Right ventricle myocardium inferior (tissue), 1 donor: ENCODE measurements at places on chromosomes 16 and 17. TPM values are rescaled to one million over a fixed set of nuclear protein-coding genes. Genes with fewer than 3 reads are reported as not detected.

RAB26 gene
- total RNA-seq, result 0.87 TPM

MYH2 gene
- total RNA-seq, result not detected

PMP22 gene
- total RNA-seq, result 198 TPM

MT1E gene
- total RNA-seq, result 136 TPM

GRCh38 chr16:15672514-15673167 lies 22.6 kb downstream of the NDE1 start:
- DNase-seq, result peak; percentile 95

DNA sequence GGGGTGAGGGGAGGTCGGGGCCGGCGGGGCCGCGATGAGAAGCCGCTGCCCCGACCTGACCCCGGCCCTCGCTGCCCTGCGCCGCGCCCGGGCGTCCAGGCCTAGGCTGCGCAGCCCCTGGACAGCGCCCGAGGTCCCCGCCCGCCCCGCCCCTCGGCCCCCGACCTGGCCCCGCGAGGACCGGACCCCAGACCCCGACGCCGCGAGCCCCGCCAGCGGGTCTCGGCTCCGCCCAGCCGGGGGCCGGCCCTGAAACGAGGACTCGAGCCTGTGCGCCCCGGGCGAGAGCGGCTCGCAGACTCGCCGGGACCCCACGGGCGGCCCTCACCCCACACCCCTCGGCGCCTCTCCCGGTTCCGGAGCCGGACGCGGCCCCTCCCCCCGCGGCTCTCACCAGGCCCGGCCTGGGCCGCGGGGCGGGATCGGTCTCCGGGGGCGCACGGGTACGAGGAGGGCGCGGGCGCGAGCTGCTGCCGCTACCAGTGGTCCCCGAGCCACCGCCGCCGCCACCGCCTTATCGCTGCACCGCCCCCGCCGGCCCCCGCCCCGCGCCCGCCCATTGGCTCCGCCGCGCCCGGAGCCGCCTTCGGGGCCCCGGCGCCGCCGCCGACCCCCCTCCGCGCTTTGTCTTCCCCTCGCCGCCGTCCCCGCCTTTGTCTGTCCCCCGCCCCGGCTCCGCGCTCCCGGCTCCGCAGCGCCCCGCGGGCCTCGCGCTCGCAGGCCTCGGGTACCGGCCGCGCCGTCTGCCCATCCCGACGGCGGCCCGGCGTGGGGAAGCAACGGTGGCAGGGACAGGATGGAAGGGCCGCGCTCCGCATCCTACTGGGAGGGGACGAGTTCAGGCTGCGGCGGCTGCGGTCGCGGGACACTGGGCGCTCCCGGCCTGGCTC lies at the start of gene LIMD2:
LIMD2 (minus strand) TSS at position 488 of the 890 bp plus-strand sequence. CDS start 827 bp downstream, outside the sequence.
- DNase-seq, result peak; percentile 88

DNA sequence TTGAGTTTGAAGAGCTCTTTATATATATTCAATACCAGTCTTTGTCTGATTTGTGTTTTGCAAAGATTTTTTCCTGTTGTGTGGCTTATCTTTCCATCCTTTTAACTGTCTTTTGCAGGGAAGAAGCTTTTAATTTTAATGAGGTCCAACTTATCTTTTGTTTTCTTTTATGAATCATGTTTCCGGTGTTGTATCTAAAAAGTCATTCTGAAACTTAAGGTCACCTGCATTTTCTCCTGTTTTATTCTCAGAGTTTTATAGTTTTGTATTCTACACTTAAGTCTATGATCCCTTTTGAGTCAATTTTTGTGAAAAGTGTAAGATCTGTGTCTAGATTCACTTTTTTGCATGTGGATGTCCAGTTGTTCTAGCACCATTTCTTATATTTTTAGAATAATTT lies 24.6 kb upstream of the COX10 start:
- DNase-seq, result no peak

- DNase-seq, result no peak
These were observed 33.6 kb downstream of the BAIAP2 start for GRCh38 chr17:81068411-81069134.

- DNase-seq, result no peak
These were observed 20.5 kb upstream of the GPR139 start for GRCh38 chr16:20094157-20094556.

DNA sequence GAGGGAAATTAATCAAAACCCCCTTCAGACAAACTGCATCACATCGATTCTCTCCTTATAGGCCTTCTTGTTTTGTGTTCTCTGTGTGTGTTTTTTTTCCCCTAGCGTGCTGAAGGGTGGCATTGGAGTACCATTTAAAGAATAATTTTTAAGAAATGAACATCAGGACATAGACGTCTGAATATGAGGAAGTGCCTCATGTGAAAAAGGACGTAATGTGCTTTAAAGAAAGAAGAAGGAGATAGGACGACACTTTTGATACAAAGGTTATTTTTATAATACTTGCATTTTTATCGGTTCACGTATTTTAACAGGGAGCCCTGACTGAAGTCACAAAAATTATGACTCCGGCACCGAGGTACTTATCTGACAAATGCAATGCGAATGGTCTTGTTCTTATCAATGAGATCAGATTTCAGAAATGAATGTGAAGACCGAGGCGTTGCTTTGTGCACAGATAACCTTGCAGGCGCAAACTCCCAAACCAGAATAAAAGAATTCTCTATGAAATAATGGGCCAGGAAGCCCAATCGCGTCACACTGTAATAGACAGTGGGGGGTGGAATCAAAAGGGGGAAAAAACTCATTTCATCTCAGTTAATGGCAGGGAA lies 606.3 kb downstream of the MAF start:
- no peak for DNase-seq

- no peak for DNase-seq
These were observed 28.8 kb downstream of the TOM1L2 start for GRCh38 chr17:17943281-17943984.

- peak; percentile 83 for DNase-seq
These were observed at the start of gene ULK2 for GRCh38 chr17:19867329-19868078. ULK2 (minus strand) TSS chr17:19867936; CDS start chr17:19867417, 519 bp downstream.

DNA sequence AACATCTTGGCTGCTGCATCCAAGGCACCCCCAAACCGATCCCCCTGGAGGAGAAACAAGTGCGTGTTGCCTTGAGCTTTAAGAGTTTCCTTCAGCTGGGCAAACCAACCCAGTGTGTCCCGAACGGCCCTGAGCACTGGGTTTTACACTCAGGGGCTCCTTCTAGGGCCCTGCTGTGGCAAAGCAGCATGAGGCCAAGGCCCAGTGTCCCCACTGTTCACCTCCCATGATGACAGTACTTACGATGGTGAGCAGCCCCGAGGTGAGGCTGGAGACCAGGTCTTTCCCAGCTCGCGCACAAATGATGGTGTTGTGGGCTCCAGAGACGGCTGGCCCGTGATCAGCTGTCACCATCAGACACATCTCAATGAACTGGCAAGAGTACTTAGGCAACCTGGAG lies 6.6 kb upstream of the KLHL11 start:
- DNase-seq, result no peak

DNA sequence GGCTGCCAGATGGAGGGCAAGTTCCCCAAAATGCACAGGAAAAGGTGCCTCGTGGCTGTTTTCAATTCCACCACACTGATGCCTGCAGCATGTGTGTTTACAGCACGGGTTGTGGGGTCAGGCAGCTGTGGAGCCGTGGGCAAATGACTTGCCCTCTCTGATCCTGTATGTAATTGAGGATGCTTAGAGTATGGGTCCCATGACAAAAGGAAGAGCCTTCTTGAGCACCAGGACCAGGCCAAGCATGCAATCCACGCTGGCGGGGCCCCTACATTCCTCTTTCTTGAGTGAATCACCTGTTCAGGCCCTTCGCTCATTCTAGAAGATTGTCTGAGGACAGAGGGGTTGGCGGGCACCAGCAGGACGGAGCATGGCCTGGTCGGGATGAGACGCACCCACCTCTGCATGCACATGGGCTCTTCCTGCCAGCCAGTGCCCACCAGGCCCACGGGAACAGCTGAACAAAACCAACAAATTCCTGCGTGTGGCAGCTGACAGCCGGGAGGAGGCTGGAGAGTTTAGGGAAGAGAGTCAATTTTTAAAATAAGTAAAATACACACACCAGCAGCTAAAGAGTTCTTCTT lies 1.4 kb upstream of the CTRB2 start:
- DNase-seq, result no peak

DNA sequence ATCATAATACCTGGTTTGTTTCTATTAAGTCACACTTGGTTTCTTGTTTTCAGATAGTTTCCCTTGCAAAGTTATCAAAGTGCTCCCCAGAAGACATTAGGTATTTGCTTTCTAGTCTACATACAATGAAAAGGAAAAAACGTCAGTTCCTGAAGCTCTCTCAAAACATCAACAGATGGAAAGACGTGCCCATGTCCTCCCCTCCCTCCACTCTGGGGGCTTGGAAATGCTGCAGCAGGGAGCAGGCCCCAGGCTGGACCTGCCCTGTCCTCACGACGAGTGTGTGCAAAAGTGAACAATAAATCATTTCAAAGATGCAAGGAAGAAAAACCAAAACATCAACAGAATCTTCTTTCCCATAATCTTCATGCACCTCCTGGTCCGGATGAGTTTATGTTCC lies 118.5 kb downstream of the USP22 start:
- no peak for DNase-seq

DNA sequence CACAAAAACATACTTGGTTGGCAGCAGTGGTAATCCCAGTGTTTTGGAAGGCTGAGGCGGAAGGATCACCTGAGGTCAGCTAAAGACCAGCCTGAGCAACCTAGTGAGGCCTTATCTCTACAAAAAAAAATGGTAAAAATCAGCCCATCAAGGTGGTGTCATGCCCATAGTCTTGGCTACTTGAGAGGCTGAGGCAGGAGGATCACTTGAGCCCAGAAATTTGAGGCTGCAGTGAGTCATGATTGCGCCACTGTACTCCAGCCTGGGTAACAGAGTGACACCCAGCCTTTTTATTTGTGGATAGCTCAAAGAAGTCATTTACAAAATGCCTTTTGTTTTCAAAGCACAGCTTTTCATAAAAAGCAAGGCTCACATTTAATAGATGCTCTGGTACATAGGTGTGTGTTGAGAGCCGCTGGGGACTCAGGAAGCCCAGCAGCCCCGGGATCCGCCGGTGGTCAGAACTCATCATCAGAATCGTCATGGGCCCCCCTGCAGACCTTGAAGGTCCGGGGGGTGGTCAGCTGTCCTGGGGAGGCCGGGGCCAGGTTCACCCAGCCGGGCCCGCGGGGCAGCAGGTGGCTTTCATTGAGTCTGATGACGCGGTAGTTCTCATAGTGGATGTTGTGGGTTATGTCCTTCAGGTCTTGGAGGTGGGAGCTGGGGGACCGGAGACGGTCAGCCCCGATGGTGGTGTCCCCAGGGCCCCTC lies 10.5 kb upstream of the ZNF500 start:
- DNase-seq, result no peak
